ENCODE measurements at places on chromosomes 12 and 14.

GRCh38 chr14:49598189-49598484 lies 603 bp upstream of the LRR1 start:
- no peak for DNase-seq

DNA sequence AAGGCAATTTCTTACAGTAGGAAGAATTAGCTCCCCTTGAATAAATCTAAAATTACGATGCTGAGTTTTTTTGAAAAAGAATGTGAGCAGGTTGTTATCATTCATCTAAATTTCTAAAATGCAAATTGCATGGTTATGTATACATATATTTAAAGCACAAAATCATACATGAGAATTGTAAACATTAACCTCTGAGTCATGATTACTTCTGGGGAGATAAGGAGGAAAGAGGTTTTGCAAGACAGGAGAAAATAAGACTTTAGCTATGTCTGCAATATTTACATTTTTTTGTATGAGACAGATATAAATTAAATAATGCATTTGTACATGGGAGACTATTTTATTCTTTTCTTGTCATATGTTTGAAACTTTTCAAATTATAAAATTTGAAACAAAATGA lies 72.2 kb downstream of the TSPAN8 start:
- no peak for DNase-seq

DNA sequence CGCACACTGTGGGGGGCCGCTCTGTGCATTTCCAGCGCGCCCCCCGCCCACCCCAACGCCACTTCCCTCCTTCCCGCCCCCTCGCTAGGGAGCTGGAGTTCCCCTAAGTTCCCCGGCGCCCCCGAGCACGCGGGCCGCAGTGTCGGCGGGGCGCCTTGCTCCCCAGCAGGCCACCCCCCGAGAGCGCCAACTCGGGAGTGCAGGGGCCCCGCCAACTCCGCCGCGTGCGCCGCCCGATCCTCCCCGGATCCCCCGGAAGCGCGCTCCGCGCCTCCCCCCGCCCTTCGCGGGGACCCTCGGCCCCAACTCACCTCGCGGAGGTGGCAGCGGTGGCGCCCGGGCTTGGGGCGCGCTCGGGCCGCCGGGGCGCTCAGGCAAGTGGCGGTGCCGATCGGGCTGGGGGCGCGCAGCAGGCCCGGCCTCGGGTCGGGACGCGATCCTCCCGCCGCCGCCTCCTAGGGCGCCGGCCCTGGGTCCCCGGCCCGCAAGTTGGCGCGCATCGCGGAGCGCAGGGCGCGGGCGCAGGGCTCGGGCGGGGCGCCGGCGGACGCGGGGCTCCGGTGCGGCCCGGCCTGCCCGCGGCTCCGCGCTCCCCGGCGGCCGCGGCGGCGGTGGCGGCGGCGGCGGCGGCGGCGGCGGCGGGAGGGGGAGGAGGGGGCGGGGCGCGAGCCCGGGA lies at the start of gene NCOR2:
TSS of gene NCOR2 (minus strand) at position 616 of the 676 bp plus-strand sequence. CDS start 72,361 bp downstream, outside the sequence.
- DNase-seq: peak; percentile 20

DNA sequence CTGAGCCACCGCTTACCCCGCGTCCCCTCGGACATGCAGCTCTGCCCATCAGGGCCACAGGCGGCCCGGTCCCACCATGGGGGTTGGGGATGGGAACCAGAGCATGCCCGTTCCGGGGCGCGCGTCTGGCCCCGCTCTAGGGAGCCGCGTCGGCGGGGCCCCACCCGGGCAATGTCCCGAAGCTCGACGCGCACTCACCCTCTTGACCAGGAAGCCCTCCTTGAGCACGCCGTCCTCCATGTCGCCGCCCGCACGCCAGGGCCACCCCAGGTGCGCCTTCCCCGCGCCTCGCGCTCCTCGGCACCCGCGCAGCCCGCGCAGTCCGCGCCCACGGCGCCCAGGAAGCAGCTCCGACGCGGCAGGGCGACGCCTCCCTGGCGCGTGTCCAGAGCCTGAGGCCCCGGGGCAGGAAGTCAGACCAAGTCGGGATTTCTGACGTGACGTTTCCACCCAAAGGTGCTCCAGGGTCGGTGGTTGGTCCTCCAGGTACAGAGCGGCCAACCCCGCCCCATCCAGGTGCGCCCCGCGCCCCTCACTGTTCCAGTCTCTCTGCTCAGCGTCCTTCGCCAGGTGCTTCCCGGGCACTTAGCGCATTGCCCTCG lies at the start of gene PLEK2:
TSS of gene PLEK2 (minus strand) at position 346 of the 602 bp plus-strand sequence. CDS start at position 240, 106 bp downstream.
- DNase-seq: peak; percentile 33

- DNase-seq: no peak
Measured at GRCh38 chr12:46133751-46134150, 135.1 kb downstream of the SLC38A1 start.

DNA sequence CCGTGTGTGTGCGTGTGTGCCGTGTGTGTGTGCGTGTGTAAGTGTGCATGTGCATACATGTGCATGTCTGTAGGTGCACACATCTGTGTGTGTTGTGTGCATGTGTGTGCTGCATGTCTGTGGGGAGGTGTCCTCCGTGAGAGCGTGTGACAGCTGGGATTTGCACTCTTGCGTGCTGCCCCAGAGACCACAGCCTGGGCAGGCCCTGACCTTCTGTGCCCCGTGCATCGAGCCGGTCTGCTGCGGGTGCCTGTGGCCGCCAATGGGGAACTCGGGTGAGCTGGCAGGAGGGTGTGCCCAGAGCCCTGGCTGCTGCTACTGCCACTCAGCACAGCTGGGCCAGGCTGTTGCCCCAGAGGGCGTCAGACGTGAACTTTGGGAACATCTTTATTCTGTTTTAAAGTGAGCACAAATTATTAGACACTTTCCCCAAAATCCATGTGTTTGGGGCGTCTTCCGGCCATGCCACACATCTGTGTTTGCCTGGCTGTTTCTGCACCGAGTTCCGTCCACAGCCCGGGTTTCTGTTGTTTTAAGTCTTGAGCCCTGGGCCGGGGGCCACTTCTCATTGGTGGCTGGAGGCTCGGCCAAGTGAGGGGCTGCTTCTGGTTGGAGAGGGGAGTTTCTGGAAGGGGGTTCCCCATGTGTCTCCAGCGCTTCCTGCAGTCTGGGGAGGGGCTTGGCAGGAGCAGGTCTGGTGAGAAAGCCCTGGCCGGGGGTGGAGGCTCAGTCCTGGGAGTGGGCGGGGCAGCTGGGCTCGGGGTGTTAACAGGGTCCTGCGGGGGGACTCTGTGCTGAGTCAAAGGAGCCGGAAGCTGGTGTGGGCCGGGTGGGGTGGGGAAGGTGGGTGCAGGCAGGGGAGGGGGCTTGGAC lies 7.6 kb downstream of the CEP170B start:
- DNase-seq: no peak

GRCh38 chr14:31590206-31590605 lies 29.0 kb downstream of the NUBPL start:
- no peak for DNase-seq

DNA sequence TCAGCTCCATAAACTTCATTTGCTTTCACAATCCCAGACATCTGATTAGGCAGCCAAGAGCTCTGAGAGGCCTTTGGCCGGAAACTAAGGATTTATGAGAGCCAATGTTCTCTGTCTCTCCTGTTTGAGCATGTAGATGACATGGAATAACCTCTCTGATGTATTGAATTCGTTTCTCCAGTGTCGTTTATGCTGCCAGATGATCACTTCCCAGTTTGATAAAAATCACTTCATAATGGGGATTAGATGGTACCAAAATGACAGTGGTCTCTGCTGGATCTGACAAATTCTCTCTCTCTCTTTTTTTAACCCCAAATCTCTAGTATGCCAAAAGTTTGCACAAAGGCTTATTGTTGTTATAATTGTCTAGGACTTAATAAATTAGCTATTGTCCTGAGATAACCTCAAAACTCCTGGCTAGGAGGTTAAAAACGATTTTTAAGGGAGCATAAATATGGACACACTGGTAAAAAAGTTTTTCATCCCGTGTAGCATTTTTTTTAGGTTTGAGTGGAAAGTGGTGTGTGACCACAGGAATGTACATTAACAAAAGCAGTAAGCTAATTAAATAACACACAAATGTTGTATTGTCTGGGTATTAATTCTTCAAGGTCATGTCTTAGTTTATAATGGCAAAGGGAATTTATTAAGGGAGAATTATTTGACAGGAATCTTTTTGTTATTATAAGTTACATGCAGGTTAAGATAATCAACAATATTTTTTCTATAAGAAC lies 82.6 kb upstream of the USP44 start:
- no peak for DNase-seq

DNA sequence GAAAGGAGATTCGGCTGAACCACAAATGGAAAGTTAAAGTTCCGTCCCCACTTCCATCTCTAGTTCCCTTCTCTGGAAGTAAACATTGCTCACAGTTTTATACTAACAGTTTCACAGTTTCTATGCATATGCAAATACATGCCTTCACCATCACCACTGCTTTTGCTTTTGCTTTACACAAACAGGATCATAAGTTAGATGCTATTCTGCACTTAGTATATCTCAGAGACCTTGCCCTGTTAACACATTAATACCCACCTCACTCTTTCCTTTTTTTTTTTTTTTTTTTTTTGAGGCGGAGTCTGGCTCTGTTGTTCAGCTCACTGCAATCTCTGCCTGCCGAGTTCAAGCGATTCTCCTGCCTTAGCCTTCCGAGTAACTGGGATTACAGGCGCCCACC lies 890 bp downstream of the TEP1 start:
- peak; percentile 28 for DNase-seq

- DNase-seq: no peak
Measured at GRCh38 chr12:29204521-29204920, 55.4 kb downstream of the FAR2 start.

DNA sequence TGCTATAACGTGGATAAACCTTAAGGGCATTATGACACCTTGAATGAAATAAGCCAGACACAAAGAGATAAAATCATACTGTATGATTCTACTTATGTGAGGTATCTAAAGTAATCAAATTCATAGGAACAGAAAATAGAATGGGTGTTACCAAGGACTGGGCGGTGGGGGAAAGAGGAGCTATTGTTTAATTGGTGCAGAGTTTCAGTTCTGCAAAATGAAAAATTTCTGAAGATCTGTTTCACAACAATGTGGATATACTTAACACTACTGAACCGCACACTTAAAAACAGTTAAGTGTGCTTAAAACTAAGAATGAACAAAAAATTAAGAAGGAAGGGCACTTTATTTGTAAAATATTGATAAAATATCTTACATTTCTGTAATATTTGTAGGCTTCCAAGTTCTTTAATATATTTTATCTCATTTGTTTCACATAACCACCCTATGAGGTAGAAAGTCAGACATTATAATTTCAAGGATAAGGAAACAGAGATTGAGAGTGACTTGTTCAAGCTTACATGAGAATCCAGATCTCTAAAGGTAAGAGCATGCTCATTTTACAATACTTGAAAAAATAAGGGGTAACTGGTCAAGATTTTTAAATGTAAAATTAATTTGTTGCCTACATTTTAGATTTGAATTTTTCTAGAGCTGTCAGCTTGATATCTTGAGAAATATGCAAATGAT lies 14.9 kb downstream of the LTA4H start:
- DNase-seq: no peak

- DNase-seq: no peak
Measured at GRCh38 chr12:20099395-20100183, 268.7 kb upstream of the PDE3A start.

DNA sequence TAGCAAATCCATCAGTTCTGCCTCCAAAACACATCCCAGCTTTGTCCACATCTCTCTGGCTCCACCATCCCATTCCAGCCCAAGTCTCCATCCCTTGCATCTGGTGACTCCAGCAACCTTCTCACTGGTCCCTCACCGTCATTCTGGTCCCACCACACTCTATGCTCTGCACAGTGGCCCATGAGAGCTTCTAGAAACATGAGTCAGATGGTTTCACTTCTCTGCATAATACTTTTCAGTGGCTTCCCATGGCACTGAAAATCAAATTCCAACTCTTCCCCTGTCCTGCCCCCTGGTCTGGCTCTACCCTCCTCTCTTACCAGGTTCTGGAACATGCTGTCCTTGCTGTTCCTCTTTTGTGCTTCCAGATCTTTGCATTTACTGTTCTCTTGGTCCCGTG lies 17.2 kb upstream of the C12orf76 start:
- no peak for DNase-seq

DNA sequence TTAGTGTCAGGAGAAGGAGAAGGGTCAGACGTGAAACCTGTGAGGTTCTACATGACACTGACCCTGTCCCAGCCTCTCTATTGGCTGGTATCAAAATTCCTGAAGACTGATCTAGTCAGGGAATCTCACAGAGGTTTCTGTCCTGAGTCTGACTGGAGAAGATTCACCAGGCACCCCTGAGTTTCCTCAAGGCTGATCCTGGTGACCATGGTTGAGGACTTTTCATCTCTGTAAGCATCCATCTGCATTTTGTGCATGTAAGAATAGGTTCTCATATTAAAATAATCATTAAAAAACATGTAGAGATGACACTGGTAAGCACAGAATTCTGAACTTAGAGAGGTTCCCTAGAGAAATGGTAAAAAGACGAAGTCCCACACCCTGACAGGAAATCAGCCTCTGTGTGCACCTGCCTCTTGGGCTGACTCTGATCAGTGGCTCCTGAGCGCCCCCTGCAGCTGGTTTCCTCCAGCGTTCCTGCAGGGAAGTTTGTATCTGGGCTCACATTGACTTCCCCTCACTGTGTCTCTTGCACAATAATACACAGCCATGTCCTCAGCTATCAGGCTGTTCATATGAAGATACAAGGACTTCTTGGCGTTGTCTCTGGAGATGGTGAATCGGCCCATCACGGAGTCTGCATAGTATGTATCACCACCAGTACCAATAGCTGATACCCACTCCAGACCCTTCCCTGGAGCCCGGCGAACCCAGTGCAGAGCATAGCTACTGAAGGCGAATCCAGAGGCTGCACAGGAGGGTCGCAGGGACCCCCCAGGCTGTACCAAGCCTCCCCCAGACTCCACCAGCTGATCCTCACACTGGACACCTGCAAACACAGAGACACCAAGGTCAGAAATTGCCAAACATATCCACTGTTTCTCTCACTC lies 991.9 kb downstream of the TMEM121 start:
- DNase-seq: peak; percentile 82

- DNase-seq: no peak
Measured at GRCh38 chr14:100617410-100618317, 30.4 kb upstream of the BEGAIN start.

DNA sequence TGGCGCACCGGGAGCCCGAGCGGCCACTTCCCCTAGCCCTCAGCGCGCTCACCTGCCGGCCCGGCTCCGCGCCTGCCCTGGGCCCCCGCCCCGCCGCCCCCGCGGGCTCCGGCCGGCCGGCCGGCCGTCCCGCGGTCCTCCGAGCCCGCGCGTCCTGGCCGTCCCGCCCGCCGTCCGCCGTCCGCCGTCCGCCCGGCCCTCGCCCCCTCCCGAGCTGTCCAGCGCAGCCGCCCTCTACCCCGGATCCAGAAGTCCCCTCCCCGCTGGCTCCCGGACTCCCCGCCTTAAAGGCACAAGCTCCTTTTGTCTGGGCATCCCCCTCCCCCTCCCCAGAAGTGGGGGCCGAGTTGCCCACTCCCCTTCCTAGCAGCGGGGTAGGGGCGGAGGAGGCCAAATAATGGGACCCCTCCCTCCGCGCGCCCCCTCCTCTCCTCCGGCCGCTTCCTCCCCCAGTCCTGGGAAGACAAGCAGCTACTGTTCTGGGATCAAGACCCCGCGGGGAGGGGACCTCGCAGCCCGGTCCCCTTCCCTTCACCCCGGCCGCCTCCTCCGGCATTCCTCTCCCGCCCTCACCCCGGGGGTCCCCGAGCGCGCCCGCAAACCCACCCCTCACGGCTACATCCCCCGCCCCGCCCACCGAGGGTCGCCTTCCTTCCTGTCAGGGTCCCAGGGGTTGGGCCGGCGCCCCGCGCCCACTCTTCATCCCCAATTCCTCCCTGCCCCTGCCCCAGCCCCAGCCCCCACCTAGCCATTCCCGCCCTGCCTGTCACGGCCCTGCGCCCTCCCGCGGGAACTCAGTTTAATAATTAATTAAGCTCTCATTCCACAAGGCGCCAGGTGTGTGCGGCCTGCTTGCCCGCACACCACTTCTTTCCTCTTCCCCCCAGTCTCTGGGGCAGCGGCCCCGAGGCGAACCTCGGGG lies at the start of gene ADCY6:
TSS of gene ADCY6 (minus strand) at position 236 of the 922 bp plus-strand sequence. CDS start 5,655 bp downstream, outside the sequence.
- DNase-seq: no peak

- DNase-seq: no peak
Measured at GRCh38 chr12:131089531-131090273, 136.0 kb downstream of the ADGRD1 start.
